ENCODE measurements at places on chromosomes 4 and X. TPM values are rescaled to one million over a fixed set of nuclear protein-coding genes. Genes with fewer than 3 reads are reported as not detected.
A peak's percentile ranks its signal among the peaks of the same experiment; 100 is the strongest.

DNA sequence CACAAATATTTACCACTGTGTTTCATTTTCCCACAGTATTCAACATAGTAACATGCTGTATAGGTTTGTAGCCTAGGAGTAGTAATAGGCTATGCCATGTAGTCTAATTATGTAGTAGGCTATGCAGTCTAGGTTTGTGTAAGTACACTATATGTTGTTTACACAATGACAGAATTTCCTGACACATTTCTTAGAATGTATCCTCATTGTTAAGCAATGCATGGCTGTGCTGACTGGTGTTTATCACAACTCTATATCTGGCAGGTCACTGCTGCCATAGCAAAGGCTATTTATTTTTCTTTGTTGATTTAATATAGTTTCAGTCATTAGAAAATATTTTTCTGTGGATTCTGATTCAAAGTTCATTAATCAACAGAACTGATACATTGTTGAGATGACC, 108.3 kb upstream of the TEX13A start:
- H3K27me3 ChIP-seq: no peaks in the 10 kb centered on the region
- H3K36me3 ChIP-seq: no peaks in the 10 kb centered on the region
- H3K4me1 ChIP-seq: no peaks in the 10 kb centered on the region
- no peak overlapping the region for H3K27ac ChIP-seq
- no peak for DNase-seq

The PRKG2 gene
- polyA plus RNA-seq: not detected

- no peak overlapping the region for H3K27ac ChIP-seq
- no peak overlapping the region for H3K4me3 ChIP-seq
- 0 out of 2 replicates have a peak, but pooled peaks cover 8% of the 10 kb centered on the region for H3K27me3 ChIP-seq
- H3K36me3 ChIP-seq: no peaks in the 10 kb centered on the region
- no peak for DNase-seq
- H3K4me1 ChIP-seq: no peaks in the 10 kb centered on the region
These were observed 140.4 kb downstream of the ZNF674 start for GRCh38 chrX:46404774-46405173.

GRCh38 chrX:105711805-105712204, 110.5 kb upstream of the NRK start:
- DNase-seq: no peak
- no peaks in the 10 kb centered on the region for H3K27me3 ChIP-seq
- no peak overlapping the region for H3K4me3 ChIP-seq
- H3K27ac ChIP-seq: no peak overlapping the region
- H3K36me3 ChIP-seq: no peaks in the 10 kb centered on the region

DNA sequence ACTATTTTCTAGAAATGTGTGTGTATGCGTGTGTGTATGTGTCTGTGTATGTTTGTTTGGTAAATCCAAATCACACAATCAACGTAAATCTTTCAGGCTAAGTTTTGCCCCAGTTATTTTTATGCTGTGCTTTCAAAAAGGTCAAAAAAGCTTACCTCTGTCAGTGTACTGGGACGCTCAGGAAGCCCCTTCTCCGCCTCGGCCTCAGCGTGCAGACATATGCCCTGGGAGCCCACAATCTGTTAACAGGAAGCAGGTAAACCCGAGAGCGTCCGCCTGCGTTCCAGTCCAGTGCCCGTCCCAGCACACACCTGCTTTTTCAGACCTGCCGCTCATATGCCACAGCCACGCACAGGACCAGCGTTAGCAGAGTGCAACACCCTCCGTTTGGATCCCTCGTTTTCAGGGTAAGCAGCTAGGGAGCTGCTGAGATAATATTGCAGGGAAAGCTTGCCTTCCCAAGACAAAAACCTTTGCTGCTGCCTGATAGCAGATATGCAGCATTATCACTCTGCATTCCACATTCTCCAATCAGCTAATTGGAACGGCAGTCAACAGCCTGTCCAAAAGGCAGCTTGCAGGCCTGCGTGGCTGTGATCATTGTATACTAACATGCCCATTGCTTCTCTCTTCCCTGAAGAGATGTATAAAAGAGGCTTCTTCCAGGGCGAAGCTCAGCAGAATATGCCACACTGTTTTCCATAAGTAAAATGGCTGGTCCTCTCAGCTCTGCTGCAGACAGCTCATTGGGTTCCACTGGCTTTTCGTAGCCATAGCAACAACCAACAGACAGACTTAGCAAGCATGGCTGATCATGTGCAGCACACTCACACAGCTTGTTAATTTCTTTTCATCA, at the start of gene SORBS2:
TSS of gene SORBS2 (minus strand) at position 686 of the 856 bp plus-strand sequence. CDS start 121,623 bp downstream, outside the sequence.
- peak; percentile 78 for DNase-seq
- H3K4me1 ChIP-seq: no peaks in the 10 kb centered on the region
- peak within 1 kb of the TSS; percentile 54 for H3K4me3 ChIP-seq
- no peak within 1 kb of the TSS for H3K27ac ChIP-seq

DNA sequence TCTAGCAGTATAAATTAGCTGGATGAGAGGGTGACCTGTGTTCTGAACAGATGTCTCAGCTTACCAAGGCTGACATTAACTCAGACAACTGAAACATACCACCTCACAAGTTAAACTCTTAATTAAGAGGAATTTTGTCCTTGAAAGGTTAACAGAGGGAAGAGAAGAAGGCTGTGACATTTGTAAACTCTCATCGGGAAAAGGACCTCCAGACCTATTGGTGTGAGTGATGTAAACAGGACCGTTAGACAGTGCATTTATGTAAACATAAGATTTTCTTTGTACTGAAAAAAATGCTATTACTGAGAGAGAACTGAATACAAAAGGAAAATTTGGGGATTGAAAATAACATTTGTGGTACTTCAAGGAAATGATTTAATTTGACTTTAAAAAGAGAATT, 308.4 kb upstream of the DIAPH2 start:
- no peaks in the 10 kb centered on the region for H3K27me3 ChIP-seq
- H3K27ac ChIP-seq: no peak overlapping the region
- H3K4me3 ChIP-seq: no peak overlapping the region
- no peaks in the 10 kb centered on the region for H3K36me3 ChIP-seq
- H3K4me1 ChIP-seq: no peaks in the 10 kb centered on the region
- no peak for DNase-seq

The PAGE4 gene
- not detected for polyA plus RNA-seq

- no peak overlapping the region for H3K4me3 ChIP-seq
- DNase-seq: no peak
- H3K27ac ChIP-seq: no peak overlapping the region
- no peaks in the 10 kb centered on the region for H3K4me1 ChIP-seq
- no peaks in the 10 kb centered on the region for H3K27me3 ChIP-seq
- no peaks in the 10 kb centered on the region for H3K36me3 ChIP-seq
These were observed 582.1 kb upstream of the TENM3 start for GRCh38 chr4:181661090-181661489.

The XAGE2 gene
- polyA plus RNA-seq: 0.13 TPM

GRCh38 chr4:100895556-100896197, 377.9 kb upstream of the EMCN start:
- H3K36me3 ChIP-seq: no peaks in the 10 kb centered on the region
- no peak overlapping the region for H3K27ac ChIP-seq
- no peak for DNase-seq

The GABRG1 gene
- not detected for polyA plus RNA-seq

- no peak overlapping the region for H3K4me3 ChIP-seq
- H3K4me1 ChIP-seq: no peaks in the 10 kb centered on the region
- no peak for DNase-seq
- no peak overlapping the region for H3K27ac ChIP-seq
- H3K27me3 ChIP-seq: no peaks in the 10 kb centered on the region
These were observed 58.5 kb downstream of the NCAPG start for GRCh38 chr4:17869327-17869726.

GRCh38 chr4:22237846-22238494, 277.9 kb downstream of the ADGRA3 start:
- no peak overlapping the region for H3K27ac ChIP-seq
- DNase-seq: no peak
- H3K36me3 ChIP-seq: no peaks in the 10 kb centered on the region
- H3K4me3 ChIP-seq: peak overlapping the region; percentile 41
- H3K27me3 ChIP-seq: no peaks in the 10 kb centered on the region

DNA sequence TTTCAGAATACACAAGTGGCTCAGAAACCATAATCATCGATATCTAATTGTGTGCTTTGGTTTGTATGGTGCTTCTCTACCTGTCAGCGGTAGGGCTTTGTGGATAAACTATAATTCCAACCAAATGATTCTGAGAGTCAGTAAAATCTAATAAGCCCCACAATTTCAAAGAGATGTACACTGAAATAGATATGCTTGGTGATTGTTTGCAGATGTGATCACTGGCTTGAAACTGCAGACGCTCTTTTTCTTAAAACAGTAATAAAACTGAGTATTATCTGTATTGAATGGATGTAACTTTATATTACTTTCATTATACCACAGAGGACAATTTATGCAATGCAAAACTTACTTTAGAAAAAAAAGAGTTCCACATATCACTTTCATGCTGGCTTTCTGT, 198.8 kb upstream of the ANXA10 start:
- no peak overlapping the region for H3K4me3 ChIP-seq
- no peaks in the 10 kb centered on the region for H3K27me3 ChIP-seq
- peak; percentile 20 for DNase-seq
- H3K27ac ChIP-seq: no peak overlapping the region
- H3K36me3 ChIP-seq: no peaks in the 10 kb centered on the region

GRCh38 chr4:186108391-186108790, 3.9 kb downstream of the FAM149A start:
- no peak overlapping the region for H3K27ac ChIP-seq
- no peaks in the 10 kb centered on the region for H3K36me3 ChIP-seq
- no peak overlapping the region for H3K4me3 ChIP-seq
- DNase-seq: no peak
- peaks cover 26% of the 10 kb centered on the region for H3K27me3 ChIP-seq

DNA sequence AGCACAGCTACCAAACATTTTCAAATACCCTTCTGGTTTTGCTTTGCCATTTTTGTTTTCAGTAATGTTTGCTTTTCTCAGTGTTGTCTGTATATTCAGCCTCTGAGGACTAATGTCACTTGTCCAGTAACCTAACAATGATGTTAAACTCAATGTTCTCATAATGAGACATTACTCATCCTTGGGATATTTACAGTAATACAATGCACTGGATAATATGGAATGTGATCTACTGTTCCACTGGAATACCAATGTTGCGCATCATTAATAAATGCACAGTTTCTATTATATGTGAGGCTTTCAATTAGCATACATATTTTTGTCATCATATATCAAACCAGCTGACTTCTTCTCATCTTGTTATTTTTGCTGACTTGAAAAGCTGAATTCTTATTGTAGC, 259.1 kb downstream of the SH2D1A start:
- H3K4me1 ChIP-seq: no peaks in the 10 kb centered on the region
- H3K27me3 ChIP-seq: no peaks in the 10 kb centered on the region
- no peak overlapping the region for H3K27ac ChIP-seq
- no peak for DNase-seq

The F8A2 gene
- not detected for polyA plus RNA-seq
